RPMI7951 (cell line): ENCODE measurements at places on chromosomes 11 and 22. TPM values are rescaled to one million over a fixed set of nuclear protein-coding genes. Genes with fewer than 3 reads are reported as not detected.

DNA sequence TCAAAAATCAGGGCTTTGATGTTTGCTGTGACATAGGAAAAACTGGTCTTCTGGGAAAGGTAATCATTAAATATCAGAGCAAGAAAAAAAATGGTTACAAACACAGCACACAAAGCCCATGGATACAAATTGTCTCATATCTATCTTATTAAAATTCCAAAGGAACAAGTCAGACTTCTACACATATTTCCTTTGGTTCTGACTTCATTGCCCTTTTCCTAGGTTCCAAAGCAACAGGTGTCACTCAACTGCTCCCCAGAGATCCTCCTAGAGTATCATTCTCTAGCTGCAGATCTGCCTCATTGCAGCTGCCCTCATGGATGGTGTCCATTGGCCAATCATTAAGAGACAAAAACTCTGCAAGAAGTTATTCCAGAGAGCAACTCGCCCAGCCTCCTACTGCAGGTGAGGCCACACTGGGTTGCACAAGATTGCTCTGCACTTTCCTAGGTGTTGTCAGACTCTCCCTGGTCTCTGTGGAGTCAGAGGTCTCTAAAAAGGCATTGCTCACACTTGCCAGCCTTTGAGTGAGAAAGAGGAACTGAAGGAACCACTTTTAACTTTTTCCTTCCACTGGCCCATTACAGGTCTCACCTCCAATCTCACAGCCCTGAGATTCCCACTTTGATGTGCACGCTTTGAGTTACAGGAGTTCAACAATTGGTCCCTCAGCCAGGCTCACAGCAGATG, 5.7 kb downstream of the DRICH1 start:
- no peak for DNase-seq

GRCh38 chr11:119932828-119933562, 204.0 kb upstream of the NECTIN1 start:
- DNase-seq = no peak

DNA sequence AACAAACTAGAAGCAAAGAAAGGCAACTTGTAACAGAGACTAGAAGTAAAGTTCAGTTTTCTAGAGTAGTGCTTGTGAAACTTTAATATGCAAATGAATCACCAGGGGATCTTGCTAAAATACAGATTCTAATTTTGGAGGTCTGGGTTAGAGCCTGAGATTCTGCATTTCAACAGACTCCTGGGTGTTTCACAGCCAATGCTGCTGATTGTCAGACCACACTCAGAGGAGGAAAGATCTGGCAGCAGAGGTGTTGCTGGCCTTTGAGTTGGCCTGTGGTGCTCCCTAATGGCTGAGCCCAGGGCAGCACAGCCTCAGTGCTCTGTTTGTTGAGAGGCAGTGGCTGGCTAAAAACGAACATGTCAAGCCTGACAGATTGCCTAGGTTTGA, 5.4 kb downstream of the CRY2 start:
- no peak for DNase-seq

DNA sequence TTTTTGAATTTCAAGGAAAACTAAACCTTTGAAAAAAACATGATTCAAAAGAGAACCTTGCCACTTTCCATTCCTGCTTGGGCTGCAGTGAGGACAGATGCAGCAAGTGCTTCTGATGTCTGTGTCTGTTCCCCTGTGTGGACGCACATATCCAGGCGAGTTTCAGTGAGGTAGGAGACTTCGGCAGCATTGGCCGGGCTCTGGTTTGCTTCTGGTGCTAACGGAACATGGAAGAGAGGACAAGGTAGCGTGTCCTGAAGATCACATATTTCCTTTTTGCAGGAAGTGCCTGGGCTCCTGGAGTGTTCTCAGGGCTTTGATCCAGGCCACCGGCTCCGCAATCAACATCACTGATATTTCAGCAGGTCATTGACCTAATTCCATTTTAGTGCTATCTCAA, 33.1 kb upstream of the IGLL5 start:
- no peak for DNase-seq

GRCh38 chr11:1227551-1228100, 4.8 kb downstream of the MUC5B start:
- no peak for DNase-seq

The NAALADL1 gene
- total RNA-seq = not detected in 2 replicates

The DDB1 gene
- total RNA-seq = 141 and 157 TPM in 2 replicates

GRCh38 chr11:16086229-16086819, 270.0 kb downstream of the SOX6 start:
- no peak for DNase-seq
